ENCODE measurements at places on chromosomes 4 and X.

- DNase-seq, result no peak
These were observed 177.8 kb downstream of the NPFFR2 start for GRCh38 chr4:72209600-72209999.

DNA sequence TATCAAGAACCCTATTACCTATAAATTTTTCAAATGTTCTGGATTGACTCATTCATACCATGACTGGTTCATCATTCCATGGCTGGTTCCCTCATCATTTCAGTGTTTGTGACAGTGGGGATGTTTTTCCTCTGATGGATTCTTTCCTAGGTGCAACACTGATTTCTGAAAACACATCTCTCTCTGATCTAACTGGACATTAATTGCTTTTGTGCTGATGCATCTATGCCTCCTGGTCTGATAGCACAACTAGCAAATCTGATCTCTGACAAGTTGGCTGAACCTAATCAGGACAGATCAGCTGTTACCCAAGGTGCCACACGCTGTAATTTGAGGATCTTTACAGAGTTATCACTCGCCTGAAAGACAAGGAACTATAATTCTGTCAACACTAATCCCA is 140.2 kb downstream of the LDB2 start:
- DNase-seq, result no peak

GRCh38 chr4:138158746-138159297 is 83.3 kb downstream of the SLC7A11 start:
- no peak for DNase-seq

DNA sequence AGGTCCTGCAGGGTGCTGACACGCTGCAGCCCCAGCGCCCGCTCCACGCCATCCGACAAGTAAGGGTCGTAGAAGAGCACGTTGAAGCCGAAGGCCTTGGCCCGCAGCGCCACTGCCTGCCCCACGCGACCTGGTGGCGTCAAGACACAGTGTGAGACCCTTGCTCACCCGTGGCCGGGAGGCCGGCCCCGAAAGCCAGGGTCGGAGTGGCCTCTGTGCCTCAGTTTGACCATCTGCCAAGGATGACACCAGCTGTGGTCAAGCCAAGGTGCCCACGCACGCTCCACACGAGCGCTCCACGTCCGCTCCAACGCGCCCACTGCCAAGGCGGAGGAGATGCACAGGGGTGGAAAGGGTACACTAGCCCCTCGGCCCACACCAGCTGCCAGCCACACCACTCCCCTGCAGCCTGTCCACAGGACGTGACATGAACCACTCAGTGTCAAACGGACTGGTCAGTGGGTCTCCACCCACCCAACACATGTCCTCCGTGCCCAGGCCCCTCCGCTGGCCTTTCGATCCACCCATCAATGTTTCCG is 32.8 kb downstream of the CTBP1 start:
- DNase-seq, result no peak

Data from OCI-LY7 (cell line).